ENCODE measurements at places on chromosomes 12 and 14.

GRCh38 chr12:70785896-70786295 is 134.6 kb downstream of the PTPRR start:
- no peak for DNase-seq

DNA sequence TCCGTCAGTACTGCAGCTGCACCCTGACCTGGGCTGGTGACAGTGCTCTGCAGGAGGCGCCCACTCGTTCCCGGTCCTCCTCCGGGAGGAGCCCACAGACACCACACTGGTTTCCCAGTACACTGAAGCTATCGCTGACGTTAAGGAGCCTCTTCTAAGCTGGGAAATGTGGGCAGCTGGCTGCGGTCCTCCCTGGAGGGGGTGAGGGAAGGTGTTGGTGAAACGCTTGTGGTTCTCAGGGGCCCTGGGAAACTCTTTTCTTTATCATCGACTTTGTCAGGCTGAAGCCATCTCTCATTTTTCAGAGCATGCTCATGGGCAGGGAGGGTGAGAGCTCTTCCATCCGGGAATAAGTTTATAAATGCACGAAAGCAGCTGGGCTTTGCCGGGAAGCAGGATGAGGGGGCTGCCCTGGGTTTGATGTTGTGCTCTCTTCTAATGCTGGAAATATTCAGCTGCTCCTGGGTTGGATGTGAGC is 176.0 kb downstream of the CHST11 start:
- DNase-seq, result no peak

DNA sequence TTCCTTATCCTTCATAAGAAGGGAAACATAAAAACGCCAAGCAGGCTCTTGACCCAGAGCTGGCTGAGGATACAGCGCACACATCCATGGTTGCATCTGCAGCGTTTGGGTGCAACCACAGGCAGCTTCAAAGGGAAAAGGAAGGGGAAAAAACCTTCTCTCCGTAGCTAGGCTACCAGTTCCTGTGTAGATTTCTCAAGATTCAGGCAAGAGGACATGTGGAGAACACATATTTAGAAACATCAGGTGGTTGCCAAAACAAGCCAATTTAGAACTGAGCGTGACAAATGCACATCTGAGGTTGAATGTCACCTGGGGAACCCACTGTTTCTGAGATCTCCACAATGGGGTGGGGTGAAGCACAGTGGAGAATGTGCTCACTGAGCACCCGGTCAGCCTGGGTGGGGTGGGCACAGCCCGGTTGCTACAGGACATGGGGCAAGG is 78.3 kb upstream of the BDKRB2 start:
- DNase-seq, result peak; percentile 67

GRCh38 chr12:95940514-95940913 is 1.9 kb downstream of the CCDC38 start:
- no peak for DNase-seq

All from vagina (tissue), 2 donors.